ENCODE measurements at places on chromosomes 5 and 9. TPM values are rescaled to one million over a fixed set of nuclear protein-coding genes. Genes with fewer than 3 reads are reported as not detected.

GRCh38 chr5:107687937-107688336 is 17.2 kb upstream of the EFNA5 start:
- no peak overlapping the region for H3K4me3 ChIP-seq
- DNase-seq, result no peak
- H3K4me1 ChIP-seq, result no peaks in the 10 kb centered on the region
- H3K27ac ChIP-seq, result no peak overlapping the region

GRCh38 chr5:68803881-68804319 is 289.9 kb upstream of the SLC30A5 start:
- DNase-seq, result no peak
- no peak overlapping the region for H3K4me3 ChIP-seq
- H3K4me1 ChIP-seq, result no peaks in the 10 kb centered on the region
- no peak overlapping the region for H3K27ac ChIP-seq

PITX1 gene
- not detected for total RNA-seq

GRCh38 chr5:179833056-179833708 is 12.5 kb downstream of the SQSTM1 start:
- H3K4me3 ChIP-seq, result no peak overlapping the region
- no peak overlapping the region for H3K27ac ChIP-seq
- H3K4me1 ChIP-seq, result peaks cover 20% of the 10 kb centered on the region
- no peak for DNase-seq
- H3K36me3 ChIP-seq, result peaks cover 68% of the 10 kb centered on the region

GABRA6 gene
- not detected for total RNA-seq

OLFM1 gene
- total RNA-seq, result not detected

- H3K4me3 ChIP-seq, result no peak overlapping the region
- no peaks in the 10 kb centered on the region for H3K36me3 ChIP-seq
- H3K27me3 ChIP-seq, result no peaks in the 10 kb centered on the region
Observed at GRCh38 chr9:22265534-22265933, 181.1 kb upstream of the DMRTA1 start.

DNA sequence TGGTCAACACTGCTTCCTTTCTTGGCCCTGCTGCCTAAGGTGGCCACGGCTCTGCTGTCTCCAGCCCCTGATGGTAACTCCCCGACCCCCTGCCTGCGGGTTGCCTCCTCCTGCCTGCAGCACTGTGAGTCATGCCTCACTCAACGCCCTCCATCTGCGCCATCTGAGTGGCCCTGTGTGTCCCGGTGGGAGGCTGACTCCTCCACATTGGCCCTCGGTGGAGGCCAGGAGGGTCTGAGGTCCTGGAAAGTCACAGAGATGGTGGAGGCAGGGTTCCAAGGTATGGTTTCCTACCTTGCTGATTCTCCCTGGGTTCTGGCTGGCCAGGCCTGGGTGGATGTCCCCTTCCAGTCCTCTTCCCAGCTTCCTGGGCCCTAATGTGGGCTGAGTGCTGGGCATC is 64.5 kb upstream of the ADAMTS2 start:
- DNase-seq, result no peak
- H3K4me3 ChIP-seq, result no peak overlapping the region
- H3K27ac ChIP-seq, result no peak overlapping the region
- H3K4me1 ChIP-seq, result no peaks in the 10 kb centered on the region
- H3K27me3 ChIP-seq, result no peaks in the 10 kb centered on the region
- H3K36me3 ChIP-seq, result no peaks in the 10 kb centered on the region

PAX5 gene
- total RNA-seq, result 0.03 TPM

- H3K27ac ChIP-seq, result no peak overlapping the region
- no peak for DNase-seq
- H3K36me3 ChIP-seq, result no peaks in the 10 kb centered on the region
- H3K27me3 ChIP-seq, result peaks cover 61% of the 10 kb centered on the region
- H3K4me1 ChIP-seq, result peaks cover 8% of the 10 kb centered on the region
Observed at GRCh38 chr5:124746916-124747790, 714 bp upstream of the ZNF608 start.

- H3K27me3 ChIP-seq, result no peaks in the 10 kb centered on the region
- H3K27ac ChIP-seq, result no peak overlapping the region
- no peak for DNase-seq
Observed at GRCh38 chr9:93902051-93902779, 52.9 kb downstream of the BARX1 start.

- DNase-seq, result no peak
- H3K4me1 ChIP-seq, result no peaks in the 10 kb centered on the region
- H3K4me3 ChIP-seq, result no peak overlapping the region
- peaks cover 7% of the 10 kb centered on the region for H3K27me3 ChIP-seq
- no peak overlapping the region for H3K27ac ChIP-seq
- H3K36me3 ChIP-seq, result no peaks in the 10 kb centered on the region
Observed at GRCh38 chr9:99411068-99411467, 189.0 kb downstream of the SEC61B start.

- peaks cover 41% of the 10 kb centered on the region for H3K4me1 ChIP-seq
- no peaks in the 10 kb centered on the region for H3K36me3 ChIP-seq
- no peak overlapping the region for H3K4me3 ChIP-seq
- H3K27me3 ChIP-seq, result peaks cover 53% of the 10 kb centered on the region
Observed at GRCh38 chr9:130658893-130659698, 5.3 kb upstream of the PRDM12 start.

GRCh38 chr5:112059579-112060135 is 302.7 kb upstream of the NREP start:
- H3K4me1 ChIP-seq, result no peaks in the 10 kb centered on the region
- no peaks in the 10 kb centered on the region for H3K36me3 ChIP-seq
- DNase-seq, result no peak
- no peaks in the 10 kb centered on the region for H3K27me3 ChIP-seq

RETREG1 gene
- 68.9 TPM for total RNA-seq

SLC36A2 gene
- not detected for total RNA-seq

DNA sequence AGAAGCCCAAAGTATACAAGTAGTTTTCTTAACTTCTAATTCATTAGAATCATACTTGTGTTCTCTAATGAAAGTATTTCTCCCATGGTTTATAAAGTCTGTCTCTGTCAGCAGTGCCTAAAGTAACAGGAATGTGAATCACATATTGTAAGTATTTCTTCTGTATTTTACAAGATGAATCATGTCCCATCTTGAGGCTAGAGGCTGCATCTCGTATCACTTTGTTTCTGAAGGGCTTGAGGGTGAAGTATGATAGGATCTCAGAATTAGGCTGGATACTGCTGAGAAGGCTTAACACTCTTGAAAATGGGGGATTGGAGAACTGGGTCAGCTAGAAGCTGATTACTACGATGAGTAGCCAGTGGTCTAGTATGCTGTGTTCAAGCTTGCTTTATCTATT is 242.2 kb upstream of the ACTBL2 start:
- H3K4me3 ChIP-seq, result no peak overlapping the region
- no peaks in the 10 kb centered on the region for H3K36me3 ChIP-seq
- H3K4me1 ChIP-seq, result no peaks in the 10 kb centered on the region
- no peaks in the 10 kb centered on the region for H3K27me3 ChIP-seq
- H3K27ac ChIP-seq, result no peak overlapping the region

- H3K36me3 ChIP-seq, result no peaks in the 10 kb centered on the region
- H3K4me1 ChIP-seq, result no peaks in the 10 kb centered on the region
Observed at GRCh38 chr5:146000072-146000471, 63.7 kb downstream of the SH3RF2 start.

- H3K4me1 ChIP-seq, result no peaks in the 10 kb centered on the region
- H3K4me3 ChIP-seq, result no peak overlapping the region
Observed at GRCh38 chr5:73321757-73322436, 126.7 kb downstream of the FOXD1 start.

DNA sequence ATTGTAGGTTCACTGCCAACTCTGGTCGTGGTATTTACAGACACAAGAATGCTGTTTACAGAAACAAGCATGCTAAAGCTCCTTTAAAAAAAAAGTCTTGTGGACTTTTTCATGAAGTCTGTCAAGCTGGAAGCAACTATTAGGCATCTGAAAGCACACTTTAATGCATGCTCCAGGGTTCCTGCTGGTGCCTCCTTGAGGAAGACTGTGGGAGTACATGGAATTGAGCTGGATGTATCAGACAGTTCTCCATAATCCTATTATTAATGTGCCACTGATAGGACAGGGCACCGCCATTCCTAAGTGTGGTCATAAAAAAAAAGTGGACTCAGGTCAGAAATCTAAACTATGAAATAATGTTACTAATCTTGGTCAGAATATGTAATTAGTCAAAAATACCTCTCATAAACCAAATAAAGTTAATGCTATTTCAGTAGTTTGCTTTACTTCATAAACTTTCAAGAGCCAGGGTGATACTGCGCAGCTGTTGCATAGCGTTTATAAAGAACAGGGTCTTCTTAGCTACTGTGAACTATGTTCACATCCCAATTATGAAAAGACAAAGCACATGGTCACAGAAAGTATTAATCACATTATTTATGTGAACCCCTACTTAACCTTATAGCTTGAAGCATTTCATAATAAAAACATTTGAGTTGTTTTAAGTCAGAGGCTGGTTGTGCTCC is 390.8 kb upstream of the PTGER4 start:
- H3K27me3 ChIP-seq, result no peaks in the 10 kb centered on the region
- H3K27ac ChIP-seq, result no peak overlapping the region
- no peaks in the 10 kb centered on the region for H3K4me1 ChIP-seq
- DNase-seq, result no peak
- no peaks in the 10 kb centered on the region for H3K36me3 ChIP-seq

PHF24 gene
- not detected for total RNA-seq

GRCh38 chr5:7844901-7845300 is 6.0 kb downstream of the CFAP90 start:
- peaks cover 7% of the 10 kb centered on the region for H3K4me1 ChIP-seq
- no peaks in the 10 kb centered on the region for H3K36me3 ChIP-seq
- DNase-seq, result no peak
- H3K4me3 ChIP-seq, result no peak overlapping the region

DNA sequence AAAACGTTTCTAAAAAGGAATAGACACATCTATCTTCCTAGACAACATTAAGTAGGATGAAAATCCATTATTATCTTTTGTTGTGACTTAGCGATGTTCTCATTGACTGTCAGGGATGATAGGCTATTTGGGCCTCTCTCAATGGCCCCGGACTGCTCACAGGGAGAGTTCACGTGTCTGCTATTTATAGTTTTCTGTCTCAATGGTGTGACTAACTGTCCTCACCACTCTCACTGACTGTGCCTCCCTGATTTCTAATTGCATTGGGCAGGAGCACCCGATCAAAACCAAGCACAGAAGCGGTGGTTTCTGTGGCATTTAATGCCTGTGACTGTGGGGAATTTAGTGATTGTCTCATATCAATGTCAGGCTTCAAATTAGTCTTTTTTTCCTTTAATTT is 286.7 kb upstream of the KLF9 start:
- no peak overlapping the region for H3K4me3 ChIP-seq
- H3K27me3 ChIP-seq, result no peaks in the 10 kb centered on the region
- no peak overlapping the region for H3K27ac ChIP-seq

DNA sequence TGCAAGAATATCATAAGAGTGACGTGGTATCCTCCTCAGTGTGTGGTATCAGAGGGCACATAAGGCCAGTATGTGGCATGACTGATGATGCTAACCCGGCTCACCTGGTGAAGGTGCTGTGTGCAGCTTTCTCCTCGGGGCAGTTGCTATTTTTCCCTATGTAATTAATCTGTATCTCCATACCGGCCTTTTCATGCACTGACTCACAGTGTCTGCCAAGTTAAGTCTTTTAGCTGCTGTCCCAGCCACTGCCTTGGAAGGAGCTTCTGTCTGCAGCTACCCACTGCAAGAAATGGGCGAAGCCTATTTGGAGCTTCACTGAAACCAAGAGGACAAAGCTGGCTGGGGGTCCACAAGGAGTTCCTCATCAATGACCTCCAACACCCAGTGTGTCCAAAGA is 46.0 kb downstream of the NXNL2 start:
- H3K27me3 ChIP-seq, result peaks cover 4% of the 10 kb centered on the region
- DNase-seq, result no peak
- H3K4me3 ChIP-seq, result no peak overlapping the region
- no peak overlapping the region for H3K27ac ChIP-seq

SMIM33 gene
- total RNA-seq, result 0.08 TPM

GRCh38 chr5:53479590-53480415 is 626 bp upstream of the FST start:
- H3K27ac ChIP-seq, result no peak overlapping the region
- no peaks in the 10 kb centered on the region for H3K36me3 ChIP-seq
- H3K27me3 ChIP-seq, result peaks cover 36% of the 10 kb centered on the region
- peaks cover 40% of the 10 kb centered on the region for H3K4me1 ChIP-seq

DNA sequence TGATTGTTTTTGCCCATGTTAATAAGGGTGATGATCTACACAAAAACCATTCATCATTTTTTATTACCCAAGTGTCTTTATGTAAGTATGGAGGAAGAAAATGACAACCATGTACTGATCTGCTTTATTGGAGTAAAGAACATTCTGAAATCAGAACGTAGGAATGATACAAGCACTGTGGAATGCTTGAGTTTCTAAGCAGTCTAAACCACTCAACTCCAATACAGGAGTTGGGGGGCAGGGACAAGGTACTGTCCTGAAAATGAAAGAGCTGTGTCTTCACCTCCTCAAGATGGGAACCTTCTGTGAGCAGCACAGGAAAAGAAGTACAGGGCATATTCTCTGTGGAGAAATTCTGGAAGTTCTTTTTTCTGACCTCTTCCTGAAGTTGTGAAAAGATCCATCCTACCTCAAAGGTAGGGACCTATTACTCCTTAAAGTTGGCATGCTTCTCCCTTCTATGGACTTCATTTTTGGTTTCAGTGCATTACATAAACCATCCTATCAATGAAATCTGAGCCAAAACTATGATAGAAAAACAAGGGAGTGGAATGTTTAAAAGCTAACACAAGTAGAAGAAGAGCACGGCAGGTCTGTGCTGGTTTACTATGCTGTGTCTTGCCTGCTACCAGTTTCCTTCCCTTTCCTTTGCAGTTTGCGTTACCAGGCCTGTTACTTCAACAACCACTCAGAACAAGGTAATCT is 202.6 kb downstream of the SEMA5A start:
- no peak for DNase-seq
- no peak overlapping the region for H3K27ac ChIP-seq
- no peak overlapping the region for H3K4me3 ChIP-seq
- no peaks in the 10 kb centered on the region for H3K27me3 ChIP-seq

ACO1 gene
- total RNA-seq, result 3.1 TPM

Measured in CD4-positive, alpha-beta T cell (primary cell).